ENCODE measurements at places on chromosomes 12 and 14. TPM values are rescaled to one million over a fixed set of nuclear protein-coding genes. Genes with fewer than 3 reads are reported as not detected.

The DNAI7 gene
- total RNA-seq: 0.62 TPM

The TCL1A gene
- total RNA-seq: not detected

The GPR68 gene
- 0.19 TPM for total RNA-seq

The DNAH10 gene
- total RNA-seq: 0.08 TPM

The LRRC10 gene
- 34.1 TPM for total RNA-seq

The ANO2 gene
- total RNA-seq: 10.8 TPM

The IL31 gene
- total RNA-seq: not detected

The CEBPE gene
- not detected for total RNA-seq

The CORO1C gene
- total RNA-seq: 57.5 TPM
